Foreskin keratinocyte (primary cell): ENCODE measurements at places on chromosomes 12 and 14. TPM values are rescaled to one million over a fixed set of nuclear protein-coding genes. Genes with fewer than 3 reads are reported as not detected.

GRCh38 chr14:22488522-22489243, 100.3 kb downstream of the DAD1 start:
- no peak for DNase-seq

- no peak for DNase-seq
Measured at GRCh38 chr14:63713058-63713457, 14.8 kb downstream of the SGPP1 start.

DNA sequence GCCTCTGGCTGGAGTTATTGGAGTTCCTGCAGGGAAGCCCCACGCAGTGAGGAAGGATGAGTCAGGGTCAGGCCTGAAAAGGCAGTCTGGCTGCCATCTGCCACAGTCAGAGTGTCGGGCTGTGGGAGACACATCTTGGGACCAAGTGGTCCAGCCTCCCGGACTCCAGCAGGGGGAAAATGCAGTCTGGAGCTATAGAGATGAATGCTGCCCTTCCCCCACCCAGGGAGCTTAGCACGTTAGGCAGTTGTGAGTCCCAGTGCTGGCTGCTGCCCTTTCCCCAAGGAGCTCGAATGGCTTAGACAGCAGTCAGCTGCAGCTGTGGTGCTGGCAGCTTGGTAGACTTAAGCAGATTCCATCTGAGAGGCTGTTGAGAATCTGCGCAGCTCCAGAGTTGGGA, 8.2 kb upstream of the NTS start:
- no peak for DNase-seq

Gene RNASE13
- not detected in 2 replicates for total RNA-seq

Gene SLC41A2
- 3.9 and 4.2 TPM in 2 replicates for total RNA-seq
